Activated CD4-positive, alpha-beta T cell treated with anti-CD3 and anti-CD28 coated beads, Interleukin-2, amount 50 U/mL, for 4 hours (primary cell): ENCODE measurements at places on chromosomes 6 and 20.

GRCh38 chr20:11270566-11270965, 596.8 kb upstream of the JAG1 start:
- DNase-seq = no peak

GRCh38 chr6:86355271-86355670, 582.1 kb upstream of the HTR1E start:
- DNase-seq = no peak

DNA sequence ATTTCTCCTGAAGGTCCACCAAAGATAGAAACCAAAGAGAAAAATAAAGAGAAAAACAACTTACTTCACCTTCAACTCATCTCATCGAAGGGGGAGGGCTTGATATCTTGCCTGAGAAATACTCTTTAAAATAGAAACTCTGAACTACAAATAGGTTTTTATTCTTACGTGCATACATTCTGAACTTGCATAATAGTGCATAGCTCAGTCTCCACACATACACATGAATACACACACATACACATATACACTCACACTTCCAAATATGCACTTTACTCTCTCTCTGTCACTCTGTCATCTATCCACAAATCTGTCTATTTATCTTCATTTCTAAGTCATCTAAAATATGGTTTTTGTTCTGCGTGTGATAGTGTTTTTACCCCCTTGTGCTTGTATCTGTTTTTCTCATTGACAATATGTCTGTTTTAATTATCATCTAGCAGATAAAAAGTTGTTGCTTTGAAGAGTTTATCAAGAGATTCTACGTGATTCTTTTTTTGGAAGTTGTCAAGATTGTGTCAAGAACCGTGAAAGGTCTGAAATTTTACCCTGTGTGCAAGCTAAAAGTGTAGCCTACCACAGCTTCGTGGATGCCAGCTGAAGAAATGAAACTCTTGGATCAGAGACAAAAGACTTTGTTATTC, 468.8 kb downstream of the EPM2A start:
- DNase-seq = no peak

- no peak for DNase-seq
Observed at GRCh38 chr20:51597389-51598231, 55.1 kb upstream of the NFATC2 start.

DNA sequence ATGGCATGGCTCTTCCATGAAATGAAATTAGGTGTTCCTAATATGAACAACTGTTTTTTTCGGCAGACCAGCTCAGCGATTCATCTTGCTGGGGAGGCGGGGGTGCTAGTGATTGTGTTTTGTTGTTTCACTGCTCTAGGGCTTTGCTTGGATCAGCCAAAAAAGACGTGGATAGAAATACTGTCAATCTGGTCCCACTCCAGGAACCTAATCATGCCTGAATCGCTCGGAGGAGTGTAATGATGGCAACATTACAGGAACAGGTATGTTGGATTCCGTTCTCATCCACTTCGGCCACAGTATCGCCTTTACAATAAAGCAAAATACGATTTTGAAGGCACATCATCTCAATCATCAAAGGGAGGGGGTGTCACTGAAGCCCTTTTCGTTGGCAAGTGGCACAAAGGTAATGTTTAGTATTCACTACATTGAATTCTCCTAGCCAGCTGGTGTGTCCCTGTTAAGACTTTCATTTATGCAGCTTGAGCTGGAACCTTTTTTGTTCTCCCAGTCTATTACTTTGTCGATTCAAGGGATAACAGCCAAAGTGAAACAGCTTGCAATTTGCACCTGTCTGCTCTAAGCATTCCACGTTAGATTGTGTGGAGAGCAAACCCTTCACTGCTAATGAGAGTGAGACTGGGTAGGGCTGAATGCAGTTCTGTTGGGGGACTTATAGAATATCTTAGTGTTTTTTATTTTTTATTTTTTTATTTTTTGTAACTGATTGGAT, 477.7 kb downstream of the TFAP2A start:
- DNase-seq = no peak

- no peak for DNase-seq
Observed at GRCh38 chr6:28245206-28245941, 6.7 kb downstream of the ZKSCAN4 start.

DNA sequence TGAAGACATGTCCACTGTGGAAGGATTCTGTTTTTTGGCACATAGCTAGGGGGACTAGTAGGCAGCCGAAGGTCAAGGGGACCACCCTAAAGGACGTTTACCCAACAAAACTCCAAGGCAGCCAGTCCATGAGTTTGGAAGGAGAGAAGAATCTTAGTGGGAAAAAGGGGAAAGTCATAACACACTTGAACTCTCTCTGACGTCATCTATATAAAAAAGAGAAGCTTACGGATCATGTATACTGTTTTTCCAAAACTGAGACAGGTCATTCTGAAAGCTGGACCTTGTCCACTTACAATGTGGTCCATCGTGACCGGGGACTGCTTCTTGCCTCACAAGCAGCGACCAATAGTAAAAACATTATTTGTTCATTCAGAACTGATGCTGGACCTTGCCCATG, 95.5 kb downstream of the MBOAT1 start:
- no peak for DNase-seq

DNA sequence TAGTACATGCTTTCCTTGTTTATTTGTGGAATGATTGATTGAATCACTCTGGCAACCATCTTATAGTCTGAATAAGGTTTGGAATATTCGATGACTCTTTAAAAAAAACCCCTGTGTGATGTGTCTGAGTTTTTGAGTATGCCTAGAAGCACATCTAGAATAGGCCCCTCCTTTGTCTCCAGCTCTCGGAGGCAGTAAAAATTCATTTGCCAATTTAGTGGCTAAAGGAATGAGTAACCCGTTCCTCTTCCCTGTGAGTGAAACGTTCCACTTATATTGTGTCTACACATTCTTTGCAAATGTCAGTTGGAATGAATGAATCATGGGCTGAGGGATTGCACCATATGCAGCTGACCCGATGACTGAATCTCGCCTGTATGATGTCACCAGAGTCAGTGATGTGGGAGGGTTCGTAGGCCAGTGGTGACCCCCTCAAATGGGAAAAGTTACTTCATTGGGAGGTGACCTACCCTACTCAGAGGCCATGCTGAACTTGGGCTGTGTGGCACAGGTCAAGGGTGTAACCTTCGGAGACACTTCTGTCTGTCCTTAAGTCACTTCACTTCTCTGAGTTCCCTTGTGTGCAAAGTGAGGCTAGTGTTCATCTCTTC, 21.6 kb downstream of the MOCS3 start:
- no peak for DNase-seq

DNA sequence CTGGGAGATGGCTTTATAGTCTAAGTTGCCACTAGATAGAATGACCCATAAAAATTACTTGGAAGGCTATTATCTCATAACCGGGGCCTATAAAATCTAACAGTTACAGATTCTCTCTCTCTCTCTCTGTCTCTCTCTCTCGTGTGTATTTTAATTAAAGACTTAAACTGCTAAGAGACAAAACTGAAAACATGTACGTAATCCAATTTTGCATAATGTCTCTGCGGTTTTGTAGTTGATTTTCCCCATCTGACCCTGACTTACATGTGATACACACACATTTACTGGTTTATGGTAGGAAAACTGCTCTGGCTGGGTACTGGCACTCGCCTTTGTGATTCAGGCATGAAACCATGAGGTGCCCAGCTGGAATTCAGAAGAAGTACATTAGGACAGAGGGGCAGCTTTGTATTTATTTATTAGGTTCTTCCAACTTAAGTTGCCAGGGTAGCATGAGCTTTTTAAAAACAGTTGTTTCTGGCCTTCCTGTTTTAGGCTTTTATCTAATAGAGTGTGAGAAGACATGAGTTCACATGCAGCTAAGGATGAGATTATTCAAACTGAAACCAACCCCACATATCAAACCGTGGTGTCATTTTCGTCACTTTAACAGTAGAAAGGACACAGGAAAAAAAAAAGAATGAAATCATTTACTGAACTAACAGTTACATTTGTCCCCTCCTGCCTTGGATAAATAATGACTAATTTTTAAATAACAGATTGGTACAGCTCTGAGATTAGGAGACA, 182.5 kb downstream of the GMPR start:
- DNase-seq = peak; percentile 37

GRCh38 chr6:157778719-157779118, 44.3 kb upstream of the SNX9 start:
- no peak for DNase-seq

DNA sequence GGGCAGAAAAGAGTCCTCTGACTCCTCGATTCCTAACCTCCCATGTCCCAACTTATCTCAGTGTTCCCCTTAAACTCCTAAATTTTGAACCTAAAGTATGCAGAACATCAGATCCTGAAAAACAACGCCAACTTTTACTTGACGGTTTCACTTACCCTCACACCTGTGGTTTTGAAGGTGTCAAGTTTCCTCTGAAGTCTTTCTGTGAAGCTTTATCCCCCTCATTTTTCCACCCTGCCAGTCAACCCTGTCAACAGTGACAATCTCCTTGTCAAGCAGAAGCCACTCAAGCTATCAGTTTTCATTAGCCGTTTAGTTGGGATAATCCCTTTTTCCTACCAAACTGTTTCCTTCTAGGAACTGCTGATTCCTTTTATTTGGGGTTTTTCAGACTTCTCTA, 245.4 kb upstream of the PREP start:
- no peak for DNase-seq

DNA sequence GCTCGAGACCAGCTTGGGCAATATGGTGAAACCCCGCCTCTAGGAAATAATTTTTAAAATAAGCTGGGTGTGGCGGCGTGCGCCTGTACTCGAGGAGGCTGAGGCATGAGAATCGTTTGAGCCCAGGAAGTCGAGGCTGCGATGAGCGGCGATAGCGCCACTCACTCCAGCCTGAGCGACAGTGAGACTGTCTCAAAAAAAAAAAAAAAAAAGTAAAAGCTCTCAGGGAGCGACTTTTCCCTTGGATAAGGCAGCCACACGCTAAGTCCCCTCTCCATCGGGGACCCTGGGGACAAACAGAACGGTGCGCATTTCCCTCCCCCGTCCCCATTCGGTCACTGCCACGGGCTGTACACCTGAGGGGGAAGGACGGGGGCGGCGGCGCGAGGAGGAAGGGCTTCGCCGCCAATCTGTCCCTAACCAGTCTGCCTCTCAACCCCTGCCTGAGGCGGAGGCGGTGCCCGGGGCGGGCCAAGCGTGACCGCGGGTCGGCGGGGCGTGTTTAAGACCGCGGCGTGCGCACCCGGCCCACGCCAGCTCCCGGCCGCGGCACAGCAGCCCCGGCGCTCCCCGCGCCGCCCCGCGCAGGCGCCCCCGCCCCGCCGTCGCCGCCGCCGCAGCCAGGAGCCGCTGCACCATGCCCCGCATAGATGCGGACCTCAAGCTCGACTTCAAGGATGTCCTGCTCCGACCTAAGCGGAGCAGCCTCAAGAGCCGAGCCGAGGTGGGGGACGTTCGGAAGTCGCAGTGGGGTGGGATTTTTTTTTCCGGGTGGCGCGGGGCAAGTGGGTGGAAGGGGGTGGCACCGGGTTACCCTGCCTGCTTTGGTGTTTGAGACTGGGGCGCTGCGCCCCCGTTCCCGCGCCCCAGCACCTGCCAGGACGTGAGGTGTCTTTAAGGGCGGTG, at the start of gene GMPR:
Gene GMPR, plus strand, starts transcription at position 531 of the 906 bp plus-strand sequence. Its CDS starts 107 bp downstream, at position 638.
- DNase-seq = peak; percentile 52
